ENCODE measurements at places on chromosomes 13 and 19. TPM values are rescaled to one million over a fixed set of nuclear protein-coding genes. Genes with fewer than 3 reads are reported as not detected.

DNA sequence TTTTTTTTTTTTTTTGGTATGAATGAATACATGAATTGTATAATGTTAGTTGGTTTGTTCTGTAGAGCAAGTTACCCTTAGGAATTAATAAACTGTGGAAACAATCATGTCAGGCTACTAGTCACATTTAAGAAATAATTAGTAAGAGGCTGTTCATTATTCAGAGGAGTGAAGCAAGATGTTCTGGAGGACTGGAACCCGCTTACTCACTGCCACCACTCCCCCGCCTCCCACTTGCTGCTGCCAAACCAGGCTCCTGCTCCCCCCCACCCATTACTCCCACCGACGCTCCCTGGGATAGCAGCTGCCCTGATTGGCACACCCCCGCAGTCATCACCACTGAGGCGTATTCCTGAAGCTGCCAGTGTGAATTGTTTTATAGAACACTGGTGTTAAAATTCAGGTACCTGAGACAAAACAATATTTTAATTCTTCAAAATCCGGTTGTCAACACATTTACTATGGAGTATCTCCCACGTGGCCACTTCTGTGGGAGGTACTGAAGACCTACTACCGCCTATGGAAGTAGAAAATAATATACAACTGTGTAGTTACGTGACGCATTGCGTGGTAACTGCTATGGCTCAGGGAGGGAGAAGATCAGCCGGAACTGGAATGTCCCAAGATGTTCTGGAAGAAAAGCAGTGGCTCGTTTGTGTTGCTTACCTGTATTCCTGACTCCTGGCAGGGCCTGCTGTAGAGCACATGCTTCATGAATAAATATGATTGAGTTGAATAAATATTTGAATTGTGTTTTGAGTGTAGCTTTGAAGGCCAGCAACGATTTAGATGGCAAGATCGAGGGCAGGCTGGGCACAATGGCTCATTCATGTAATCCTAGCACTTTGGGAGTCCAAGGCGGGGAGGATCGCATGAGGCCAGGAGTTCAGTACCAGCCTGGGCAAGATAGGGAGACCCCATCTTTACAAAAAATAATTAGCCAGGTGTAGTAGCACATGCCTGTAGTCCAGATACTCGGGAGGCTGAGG lies 1.7 kb downstream of the DPY19L3 start:
- DNase-seq: peak; percentile 26

Gene PODNL1
- 1.3 TPM for polyA plus RNA-seq

Gene ATP8B3
- polyA plus RNA-seq: 0.63 TPM

DNA sequence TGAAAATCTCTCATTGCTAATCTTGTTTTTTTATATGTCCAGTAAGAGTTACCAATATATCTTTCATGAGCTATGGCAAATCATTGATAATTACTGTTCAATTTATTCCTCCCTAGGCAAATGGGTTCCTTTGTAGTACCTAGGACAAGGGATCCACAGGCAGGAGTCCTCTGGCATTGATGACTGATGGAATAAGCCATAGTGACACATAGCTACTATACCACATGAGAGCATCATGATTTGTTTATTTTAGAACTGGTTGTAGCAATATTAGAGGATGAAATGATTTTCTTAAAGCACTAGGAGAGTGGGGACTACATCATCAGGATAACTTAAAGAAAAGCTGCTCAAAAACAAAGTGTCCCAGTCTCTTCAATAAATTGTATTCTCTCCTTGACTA lies 21.7 kb upstream of the MAB21L1 start:
- no peak for DNase-seq

- no peak for DNase-seq
These were observed 21.8 kb downstream of the NOSIP start for GRCh38 chr19:49558591-49558990.

DNA sequence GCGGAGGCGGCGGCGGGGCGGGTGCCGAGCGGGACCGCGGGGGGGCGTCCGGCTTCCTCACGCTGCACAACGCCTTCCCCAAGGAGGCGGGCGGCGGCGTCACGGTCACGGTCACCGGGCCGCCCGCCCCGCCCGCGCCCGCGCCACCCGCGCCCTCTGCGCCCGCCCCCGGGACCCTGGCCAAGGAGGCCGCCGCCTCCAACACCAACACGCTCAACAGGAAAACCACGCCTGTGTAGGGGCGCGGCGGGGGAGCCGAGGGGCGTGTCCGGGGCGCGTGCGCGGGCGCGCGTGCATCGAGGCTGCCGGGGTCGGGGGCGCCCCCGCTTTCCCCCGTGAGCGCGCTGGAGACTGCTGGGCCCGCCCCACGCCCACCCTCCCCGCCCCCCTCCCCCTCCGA lies 8.8 kb upstream of the CACNG6 start:
- DNase-seq: no peak

DNA sequence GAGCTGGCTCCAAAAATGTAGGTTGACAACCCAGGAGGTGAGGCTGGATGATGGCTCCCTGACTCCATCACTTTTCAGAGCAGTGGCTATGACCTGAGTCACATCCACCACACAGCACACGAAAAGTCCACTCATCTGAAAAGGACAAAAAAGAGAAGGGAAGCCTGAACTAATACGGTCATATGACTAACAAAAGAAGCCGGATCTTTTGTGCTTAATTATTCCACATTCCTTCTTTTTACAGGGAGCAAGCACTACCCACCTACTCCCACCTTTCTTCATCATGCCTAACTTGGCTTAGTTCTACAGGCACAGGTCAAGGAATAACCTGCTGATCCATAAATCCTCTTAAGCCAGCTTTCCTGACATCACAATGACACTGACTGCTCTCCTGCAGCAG lies 601.3 kb upstream of the MIR17HG start:
- no peak for DNase-seq

- no peak for DNase-seq
These were observed 44.3 kb downstream of the BBC3 start for GRCh38 chr19:47186446-47187334.

Gene INAFM1
- 11.0 TPM for polyA plus RNA-seq

GRCh38 chr19:5515737-5516136 lies 52.0 kb downstream of the TINCR start:
- no peak for DNase-seq

Gene DACH1
- 9.3 TPM for polyA plus RNA-seq

Gene FOXO1
- polyA plus RNA-seq: 13.8 TPM

Gene SYCN
- not detected for polyA plus RNA-seq

Gene NOTCH3
- 140 TPM for polyA plus RNA-seq

Gene SYDE1
- 18.5 TPM for polyA plus RNA-seq

Gene KRTDAP
- not detected for polyA plus RNA-seq

- peak; percentile 27 for DNase-seq
These were observed 29.2 kb upstream of the TSHZ3 start for GRCh38 chr19:31378404-31378803.

DNA sequence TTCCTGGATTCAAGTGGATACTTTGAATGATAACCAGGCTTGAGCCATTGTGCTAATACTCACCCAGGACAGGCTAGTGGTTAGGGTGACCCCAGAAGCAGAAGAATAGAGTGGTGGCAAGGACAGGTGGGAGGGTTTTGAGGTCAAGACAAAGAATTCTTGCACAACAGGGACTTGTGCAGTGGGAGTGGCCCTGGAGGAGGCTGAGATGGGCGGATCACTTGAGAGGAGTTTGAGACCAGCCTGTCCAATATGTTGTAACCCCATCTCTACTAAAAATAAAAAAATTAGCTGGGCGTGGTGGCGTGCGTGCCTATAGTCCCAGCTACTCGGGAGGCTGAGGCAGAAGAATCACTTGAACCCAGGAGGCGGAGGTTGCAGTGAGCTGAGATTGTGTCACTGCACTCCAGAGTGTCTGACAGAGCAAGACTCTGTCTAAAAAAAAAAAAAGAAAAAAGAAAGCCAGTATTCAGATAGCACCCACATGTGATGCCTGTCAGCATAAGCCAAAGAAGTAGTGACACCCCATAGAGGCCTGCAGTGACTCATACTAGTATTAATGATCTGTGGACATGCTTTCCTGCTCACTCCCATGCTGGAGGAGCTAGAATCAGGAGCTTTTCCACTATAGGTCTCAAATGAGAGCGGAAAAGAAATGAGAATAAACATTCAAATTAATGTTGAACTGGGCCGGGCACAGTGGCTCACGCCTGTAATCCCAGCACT lies 78.7 kb downstream of the RNF17 start:
- no peak for DNase-seq

Data from muscle of back (tissue), 13 donors.